ENCODE measurements at places on chromosomes 6 and 20.

GRCh38 chr20:1402149-1402548 is 9.3 kb upstream of the FKBP1A start:
- H3K4me3 ChIP-seq: no peak overlapping the region
- DNase-seq: peak; percentile 47
- no peak overlapping the region for H3K27ac ChIP-seq
- no peaks in the 10 kb centered on the region for H3K27me3 ChIP-seq
- no peaks in the 10 kb centered on the region for H3K36me3 ChIP-seq

GRCh38 chr6:35260591-35261570 is 1.3 kb downstream of the ZNF76 start:
- no peak for DNase-seq
- peaks cover 3% of the 10 kb centered on the region for H3K36me3 ChIP-seq
- H3K4me3 ChIP-seq: no peak overlapping the region
- no peaks in the 10 kb centered on the region for H3K27me3 ChIP-seq

GRCh38 chr6:11330413-11330760 is 97.9 kb upstream of the NEDD9 start:
- H3K4me3 ChIP-seq: no peak overlapping the region
- H3K27me3 ChIP-seq: no peaks in the 10 kb centered on the region
- H3K4me1 ChIP-seq: peaks cover 7% of the 10 kb centered on the region
- no peak for DNase-seq
- H3K36me3 ChIP-seq: no peaks in the 10 kb centered on the region

DNA sequence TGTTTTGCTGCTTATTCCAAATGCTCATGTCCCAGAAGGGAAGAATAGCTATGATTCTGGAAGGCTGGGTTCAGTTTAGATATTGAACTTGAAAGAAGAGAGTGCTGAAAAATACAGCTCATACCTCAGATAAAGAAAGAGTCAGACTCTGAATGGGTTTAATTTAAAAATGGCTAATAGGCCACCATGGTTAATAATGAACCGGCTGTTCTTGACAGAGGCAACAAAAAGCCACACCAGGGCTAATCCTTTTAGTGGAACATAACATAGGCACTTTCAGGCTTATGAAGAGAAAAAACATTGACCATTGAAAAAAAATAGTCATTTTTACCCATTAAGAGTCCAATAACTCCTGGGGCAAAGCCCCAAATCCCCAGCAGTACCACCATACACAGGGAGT is 59.4 kb downstream of the TNFRSF21 start:
- peaks cover 9% of the 10 kb centered on the region for H3K36me3 ChIP-seq
- no peak overlapping the region for H3K4me3 ChIP-seq
- peak overlapping the region; percentile 25 for H3K27ac ChIP-seq

- H3K4me1 ChIP-seq: peaks cover 8% of the 10 kb centered on the region
- H3K4me3 ChIP-seq: no peak overlapping the region
- H3K27ac ChIP-seq: no peak overlapping the region
- no peaks in the 10 kb centered on the region for H3K27me3 ChIP-seq
Observed at GRCh38 chr6:45710304-45710821, 305.3 kb downstream of the CLIC5 start.

GRCh38 chr6:43061861-43062260 is 2.4 kb downstream of the KLC4 start:
- H3K27ac ChIP-seq: no peak overlapping the region
- peaks cover 40% of the 10 kb centered on the region for H3K36me3 ChIP-seq
- peaks cover 11% of the 10 kb centered on the region for H3K4me1 ChIP-seq
- H3K27me3 ChIP-seq: no peaks in the 10 kb centered on the region

- H3K27ac ChIP-seq: no peak overlapping the region
- DNase-seq: no peak
- H3K27me3 ChIP-seq: no peaks in the 10 kb centered on the region
- peaks cover 6% of the 10 kb centered on the region for H3K4me1 ChIP-seq
- H3K36me3 ChIP-seq: no peaks in the 10 kb centered on the region
Observed at GRCh38 chr6:44542401-44543116, 155.1 kb downstream of the CDC5L start.

- H3K36me3 ChIP-seq: no peaks in the 10 kb centered on the region
- no peaks in the 10 kb centered on the region for H3K27me3 ChIP-seq
- no peak overlapping the region for H3K4me3 ChIP-seq
- DNase-seq: no peak
- no peaks in the 10 kb centered on the region for H3K4me1 ChIP-seq
Observed at GRCh38 chr6:6474170-6474920, 114.2 kb upstream of the LY86 start.

- no peak overlapping the region for H3K4me3 ChIP-seq
- no peaks in the 10 kb centered on the region for H3K4me1 ChIP-seq
- H3K27ac ChIP-seq: no peak overlapping the region
Observed at GRCh38 chr6:33988121-33989015, 157.5 kb downstream of the GRM4 start.

- H3K4me1 ChIP-seq: no peaks in the 10 kb centered on the region
- H3K27me3 ChIP-seq: no peaks in the 10 kb centered on the region
- no peak overlapping the region for H3K4me3 ChIP-seq
- DNase-seq: no peak
- no peaks in the 10 kb centered on the region for H3K36me3 ChIP-seq
Observed at GRCh38 chr6:137911675-137912191, 44.7 kb downstream of the TNFAIP3 start.

- no peak for DNase-seq
- no peak overlapping the region for H3K4me3 ChIP-seq
- H3K36me3 ChIP-seq: no peaks in the 10 kb centered on the region
- no peak overlapping the region for H3K27ac ChIP-seq
Observed at GRCh38 chr6:43386492-43386891, 17.0 kb upstream of the ZNF318 start.

DNA sequence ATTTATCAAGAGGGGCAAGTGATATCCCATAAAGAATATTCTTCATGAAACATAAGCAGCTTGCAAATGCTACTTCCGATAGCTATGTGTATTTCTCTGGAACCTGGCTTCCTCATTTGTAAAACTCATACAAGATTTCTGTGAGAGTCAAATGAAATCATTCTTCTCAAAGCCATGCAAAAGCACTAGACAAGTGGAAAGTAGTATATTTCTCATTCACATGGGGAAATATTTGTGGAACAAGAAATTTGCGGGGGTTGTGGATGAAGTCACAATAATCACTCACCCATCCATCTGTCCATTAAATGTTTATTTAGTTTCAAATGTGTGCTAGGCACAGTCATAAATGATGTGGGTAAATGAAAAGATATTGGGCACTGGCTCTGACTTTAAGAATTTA is 150.5 kb downstream of the IPCEF1 start:
- H3K36me3 ChIP-seq: no peaks in the 10 kb centered on the region
- H3K4me3 ChIP-seq: no peak overlapping the region
- no peak for DNase-seq
- no peak overlapping the region for H3K27ac ChIP-seq

DNA sequence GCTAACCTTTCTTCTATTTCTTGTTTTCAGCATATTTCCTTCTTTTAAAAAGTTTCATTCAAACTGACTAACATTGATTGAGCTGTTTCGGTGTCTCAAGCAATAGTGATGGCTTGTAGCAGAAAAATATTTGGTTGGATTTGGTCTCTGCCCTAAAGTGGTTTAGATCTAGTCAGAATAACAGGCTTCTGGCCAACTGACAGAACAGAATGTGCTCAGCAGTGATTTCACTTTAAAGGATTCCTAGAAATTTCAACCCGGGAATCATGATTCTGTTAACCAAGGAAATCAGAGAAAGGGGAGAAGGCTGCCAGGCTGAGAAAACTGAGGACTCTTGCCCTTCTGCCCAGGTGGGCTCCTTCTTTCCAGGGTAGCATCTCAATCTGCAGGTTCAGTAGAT is 16.6 kb upstream of the GSTA1 start:
- H3K4me1 ChIP-seq: peaks cover 2% of the 10 kb centered on the region
- no peaks in the 10 kb centered on the region for H3K36me3 ChIP-seq
- no peaks in the 10 kb centered on the region for H3K27me3 ChIP-seq
- no peak overlapping the region for H3K4me3 ChIP-seq

GRCh38 chr20:45322952-45323383 is 14.9 kb upstream of the MATN4 start:
- peaks cover 4% of the 10 kb centered on the region for H3K4me1 ChIP-seq
- peak; percentile 32 for DNase-seq
- no peak overlapping the region for H3K4me3 ChIP-seq
- peaks cover 36% of the 10 kb centered on the region for H3K36me3 ChIP-seq
- no peak overlapping the region for H3K27ac ChIP-seq

- H3K4me1 ChIP-seq: peaks cover 6% of the 10 kb centered on the region
- H3K27me3 ChIP-seq: no peaks in the 10 kb centered on the region
- H3K36me3 ChIP-seq: no peaks in the 10 kb centered on the region
- H3K4me3 ChIP-seq: peak overlapping the region; percentile 93
- H3K27ac ChIP-seq: peak overlapping the region; percentile 96
Observed at GRCh38 chr6:45422503-45423110, 44.9 kb upstream of the SUPT3H start.

DNA sequence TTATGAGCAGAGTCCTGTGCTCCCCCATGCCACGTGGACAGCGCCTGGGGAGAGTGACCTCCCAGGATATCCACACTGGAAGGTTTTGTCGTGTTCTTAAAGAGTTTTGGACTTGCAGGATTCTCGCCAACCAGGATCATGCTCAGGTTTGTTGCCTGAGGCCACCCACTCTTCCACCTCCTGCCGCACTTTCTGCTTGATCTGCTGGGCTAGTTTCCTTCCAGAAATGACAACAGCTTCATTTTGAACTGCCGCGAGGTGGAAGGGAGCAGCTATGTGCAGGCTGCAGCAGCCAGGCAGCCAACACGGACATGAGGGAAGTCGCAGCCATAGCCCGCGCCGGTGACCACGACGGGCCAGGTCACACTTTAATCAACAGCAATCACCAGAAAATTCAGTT is 27.7 kb upstream of the SEC63 start:
- H3K27me3 ChIP-seq: no peaks in the 10 kb centered on the region
- no peak overlapping the region for H3K27ac ChIP-seq
- H3K4me1 ChIP-seq: peaks cover 3% of the 10 kb centered on the region

DNA sequence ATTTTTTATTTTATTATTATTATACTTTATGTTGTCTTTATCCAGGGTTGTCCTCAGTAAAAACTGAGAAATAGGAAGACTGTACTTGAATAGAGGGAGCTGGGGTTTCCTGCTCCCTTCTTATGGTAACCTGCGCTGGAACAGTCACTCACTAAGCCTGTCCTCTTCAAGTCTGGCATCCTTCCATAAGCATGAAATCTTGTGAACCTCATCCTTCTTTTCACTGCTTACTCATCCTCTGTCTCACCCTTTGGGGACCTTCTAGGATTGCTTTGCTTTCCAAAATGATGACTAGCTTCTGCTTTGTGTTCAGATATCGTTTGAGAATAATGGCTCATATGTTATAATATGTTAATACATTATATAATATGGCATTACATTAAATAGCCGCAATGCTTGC is 90.6 kb downstream of the C6orf118 start:
- no peaks in the 10 kb centered on the region for H3K36me3 ChIP-seq
- no peaks in the 10 kb centered on the region for H3K27me3 ChIP-seq
- H3K27ac ChIP-seq: no peak overlapping the region
- H3K4me3 ChIP-seq: no peak overlapping the region

DNA sequence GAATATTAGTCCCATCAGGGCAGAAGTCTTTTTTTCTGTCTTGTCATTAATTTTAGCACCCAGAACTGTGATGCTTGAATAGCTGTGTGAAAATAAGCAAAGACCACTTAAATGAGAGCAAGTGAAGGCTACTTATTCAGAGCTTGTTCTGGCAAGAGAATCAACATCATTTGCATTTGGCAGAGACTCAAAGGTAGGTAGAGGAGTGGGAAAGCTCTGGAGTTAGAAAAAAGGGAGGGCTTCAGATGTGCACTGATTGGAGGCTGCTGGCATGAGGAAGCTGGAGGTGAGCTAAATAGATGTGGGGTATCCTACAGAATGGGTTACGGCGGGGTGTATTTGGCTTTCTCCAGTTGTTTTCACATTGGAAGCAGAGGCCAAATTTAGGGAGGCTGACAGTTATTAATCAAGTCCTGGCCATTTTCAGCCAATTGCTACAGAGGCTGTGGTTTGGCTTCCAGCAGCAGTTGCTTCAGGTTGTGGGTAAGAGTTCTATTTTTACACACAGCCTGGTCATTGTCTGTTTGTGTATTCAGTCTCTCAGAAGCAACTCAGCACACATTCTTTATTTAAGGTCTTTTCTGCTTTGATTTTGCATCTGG is 254.3 kb downstream of the BTBD3 start:
- peak; percentile 78 for DNase-seq
- H3K4me1 ChIP-seq: no peaks in the 10 kb centered on the region
- no peak overlapping the region for H3K27ac ChIP-seq
- H3K4me3 ChIP-seq: no peak overlapping the region
- H3K36me3 ChIP-seq: no peaks in the 10 kb centered on the region

DNA sequence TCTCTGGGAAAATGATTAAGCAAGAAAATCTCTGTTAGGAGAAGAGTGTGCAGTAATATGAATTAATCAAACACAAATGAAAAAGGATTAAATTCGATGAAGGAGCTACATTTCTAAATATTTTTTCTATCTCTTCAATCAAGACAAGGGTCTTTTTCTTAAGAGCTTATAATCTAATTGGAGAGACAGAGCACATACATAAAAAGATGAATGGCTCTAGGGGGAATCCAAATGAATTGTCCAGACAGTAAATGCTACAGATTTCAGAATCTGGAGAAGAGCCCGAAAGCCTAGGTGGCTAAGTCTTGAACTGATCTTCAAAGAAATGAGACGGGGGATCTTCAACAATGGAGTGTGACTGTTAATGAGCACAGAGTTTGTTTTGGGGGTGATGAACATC is 723.6 kb downstream of the UTRN start:
- no peaks in the 10 kb centered on the region for H3K4me1 ChIP-seq
- no peak overlapping the region for H3K4me3 ChIP-seq
- no peak for DNase-seq
- H3K27me3 ChIP-seq: no peaks in the 10 kb centered on the region
- no peaks in the 10 kb centered on the region for H3K36me3 ChIP-seq

- peaks cover 12% of the 10 kb centered on the region for H3K36me3 ChIP-seq
- no peak overlapping the region for H3K27ac ChIP-seq
- DNase-seq: no peak
- H3K4me3 ChIP-seq: no peak overlapping the region
Observed at GRCh38 chr6:36616893-36617521, 22.8 kb downstream of the SRSF3 start.

DNA sequence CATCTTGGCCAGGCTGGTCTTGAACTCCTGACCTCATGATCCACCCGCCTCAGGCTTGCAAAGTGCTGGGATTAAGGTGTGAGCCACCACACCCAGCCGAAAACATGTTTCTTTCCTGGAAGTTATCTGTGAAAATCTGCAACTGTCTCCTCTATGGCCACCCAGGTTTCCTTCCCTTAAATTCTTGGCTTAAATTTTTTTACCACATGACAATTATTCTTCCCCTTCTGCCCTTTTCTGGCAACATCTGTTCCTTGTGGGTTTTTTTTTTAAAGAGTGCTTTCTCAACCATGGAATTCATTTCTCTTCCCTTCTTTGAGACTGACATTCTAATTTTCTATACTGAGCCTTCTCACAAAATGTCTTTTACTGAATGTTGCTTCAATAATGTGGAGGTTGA is 59.6 kb downstream of the DOK5 start:
- no peak overlapping the region for H3K4me3 ChIP-seq
- no peaks in the 10 kb centered on the region for H3K36me3 ChIP-seq
- H3K27me3 ChIP-seq: no peaks in the 10 kb centered on the region
- no peaks in the 10 kb centered on the region for H3K4me1 ChIP-seq
- no peak for DNase-seq

- DNase-seq: peak; percentile 8
- H3K27ac ChIP-seq: no peak overlapping the region
- peaks cover 11% of the 10 kb centered on the region for H3K4me1 ChIP-seq
- H3K27me3 ChIP-seq: peaks cover 52% of the 10 kb centered on the region
- H3K36me3 ChIP-seq: no peaks in the 10 kb centered on the region
Observed at GRCh38 chr6:29791162-29791561, 36.5 kb upstream of the HLA-G start.

GRCh38 chr6:115969207-115969929 is 91.3 kb downstream of the FRK start:
- H3K36me3 ChIP-seq: no peaks in the 10 kb centered on the region
- peak overlapping the region; percentile 67 for H3K27ac ChIP-seq
- H3K4me1 ChIP-seq: peaks cover 8% of the 10 kb centered on the region
- no peaks in the 10 kb centered on the region for H3K27me3 ChIP-seq
- no peak overlapping the region for H3K4me3 ChIP-seq
- DNase-seq: peak; percentile 4

Data from mesenchymal stem cell (in vitro differentiated cells and primary cell).